BJ (cell line): ENCODE measurements at places on chromosomes 12 and 14. TPM values are rescaled to one million over a fixed set of nuclear protein-coding genes. Genes with fewer than 3 reads are reported as not detected.

Gene DDX23
- 54.5 and 59.4 TPM in 2 replicates for polyA plus RNA-seq

Gene MIP
- 0.10 and 0.12 TPM in 2 replicates for polyA plus RNA-seq

Gene NUAK1
- polyA plus RNA-seq, result 37.0 and 40.0 TPM in 2 replicates

Gene KCNC2
- polyA plus RNA-seq, result not detected in 2 replicates

Gene LHX5
- not detected in 2 replicates for polyA plus RNA-seq

Gene TOMM20L
- polyA plus RNA-seq, result not detected in 2 replicates

Gene SENP1
- 10.3 and 20.0 TPM in 2 replicates for polyA plus RNA-seq

DNA sequence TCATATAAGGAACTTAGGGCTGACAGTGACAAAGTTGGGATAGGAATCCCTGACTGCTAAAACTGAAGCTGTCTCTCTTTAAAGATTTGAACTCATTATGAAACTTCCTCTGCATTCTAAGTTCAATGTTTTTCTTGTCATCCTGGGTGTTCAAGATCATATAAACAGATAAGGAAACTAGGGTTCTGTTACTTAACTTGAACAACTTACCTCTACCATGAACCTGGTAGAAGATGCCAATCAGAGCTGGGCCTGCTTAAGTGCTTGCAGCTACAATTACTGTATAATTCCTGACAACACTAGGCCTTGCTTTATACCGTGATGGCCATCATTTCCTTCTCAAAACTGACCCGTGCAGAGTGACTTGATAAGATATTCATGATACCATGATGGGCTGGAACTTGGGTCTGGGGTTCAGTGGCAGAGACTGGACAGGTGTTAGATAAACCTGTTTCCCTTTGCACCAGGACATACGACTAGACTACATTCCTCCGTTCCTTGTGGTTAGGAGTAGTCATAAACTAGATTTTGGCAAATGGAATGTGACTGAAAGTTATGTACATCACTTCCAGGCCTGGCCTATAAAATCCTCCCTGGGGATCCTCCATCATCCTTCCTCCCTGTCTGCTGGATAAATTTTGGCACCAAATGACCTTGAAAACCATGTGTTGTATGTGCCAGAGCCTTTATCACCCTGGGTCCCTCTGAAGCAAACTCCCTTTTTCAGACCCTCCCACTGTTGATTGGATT lies 172.2 kb upstream of the PRICKLE1 start:
- no peak for DNase-seq

GRCh38 chr12:7162691-7163114 lies 26.8 kb upstream of the PEX5 start:
- no peak for DNase-seq

- DNase-seq, result no peak
Observed at GRCh38 chr12:50103767-50104321, at the start of gene GPD1. TSS of gene GPD1 (plus strand) at chr12:50104008. CDS start at chr12:50104051, 43 bp downstream.

GRCh38 chr12:132117558-132117875 lies 26.6 kb downstream of the DDX51 start:
- DNase-seq, result no peak

DNA sequence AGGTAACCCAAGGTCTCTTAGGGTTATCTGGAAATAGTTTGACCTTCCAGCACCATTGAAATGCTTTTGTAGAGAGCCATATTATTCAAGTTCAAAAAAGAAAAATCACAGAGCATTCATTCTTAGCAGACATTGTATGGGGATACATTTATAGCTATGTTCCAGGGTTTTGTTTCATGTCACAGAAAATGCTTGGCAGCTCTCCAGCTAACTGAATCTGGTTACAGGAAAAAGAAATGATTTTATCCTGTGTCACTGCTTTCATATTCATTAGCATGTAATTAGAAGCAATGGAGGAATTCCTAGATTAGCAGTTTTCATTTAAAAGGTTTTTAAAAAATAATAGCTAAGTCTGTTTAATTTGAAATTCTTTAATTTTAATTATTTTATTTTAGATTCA lies 78.9 kb downstream of the SNAPC1 start:
- no peak for DNase-seq

DNA sequence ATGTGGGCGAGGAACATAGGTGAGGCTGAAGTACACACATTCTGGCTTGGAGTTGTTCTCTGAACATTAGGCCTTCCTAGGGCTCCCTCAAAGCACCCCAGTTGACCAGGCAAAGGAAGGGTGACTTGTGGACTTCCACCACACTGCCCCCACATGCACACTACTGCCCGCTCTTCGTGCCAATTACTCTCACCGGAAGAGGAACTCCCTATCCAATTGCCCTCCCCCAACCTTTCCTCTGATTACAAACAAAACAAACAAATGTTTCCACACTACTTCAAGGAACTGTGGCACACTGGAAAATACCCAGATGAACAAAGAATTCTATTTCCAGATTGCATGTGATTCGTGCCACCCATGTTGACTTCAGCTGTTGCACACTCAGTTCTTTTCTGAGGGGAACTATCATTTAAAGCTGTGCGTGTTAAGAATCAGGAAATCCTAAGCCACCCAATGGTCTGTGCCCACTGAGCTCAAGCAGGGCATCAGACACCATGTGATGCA lies 139.3 kb downstream of the SSPN start:
- no peak for DNase-seq

GRCh38 chr12:51984657-51985056 lies 22.1 kb upstream of the TAMALIN start:
- no peak for DNase-seq

GRCh38 chr12:74337951-74338350 lies 199.7 kb upstream of the ATXN7L3B start:
- DNase-seq, result no peak

- DNase-seq, result no peak
Observed at GRCh38 chr14:74647678-74648461, 35.8 kb upstream of the LTBP2 start.

GRCh38 chr12:99436584-99436983 lies 211.0 kb upstream of the GARIN6 start:
- DNase-seq, result no peak

DNA sequence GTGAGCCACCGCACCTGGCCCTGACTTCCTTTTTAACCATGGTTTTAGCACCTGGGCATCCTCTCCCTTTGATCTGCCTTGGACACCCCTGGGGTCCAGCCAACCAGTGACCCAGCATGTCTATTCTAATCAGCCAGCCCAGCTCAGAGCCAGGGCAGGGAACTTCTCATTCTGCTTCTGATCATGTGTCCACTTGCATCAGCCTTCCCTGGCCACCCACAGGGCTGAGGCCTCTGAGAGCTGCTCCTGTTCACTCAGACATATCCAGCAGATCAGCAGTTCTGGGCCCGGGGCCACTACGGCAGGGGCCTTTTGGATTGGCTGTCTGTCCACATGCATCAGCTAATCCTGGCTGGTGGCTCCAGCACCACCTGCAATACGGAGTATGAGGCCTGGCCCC lies 117.9 kb upstream of the MAP1LC3B2 start:
- DNase-seq, result no peak

DNA sequence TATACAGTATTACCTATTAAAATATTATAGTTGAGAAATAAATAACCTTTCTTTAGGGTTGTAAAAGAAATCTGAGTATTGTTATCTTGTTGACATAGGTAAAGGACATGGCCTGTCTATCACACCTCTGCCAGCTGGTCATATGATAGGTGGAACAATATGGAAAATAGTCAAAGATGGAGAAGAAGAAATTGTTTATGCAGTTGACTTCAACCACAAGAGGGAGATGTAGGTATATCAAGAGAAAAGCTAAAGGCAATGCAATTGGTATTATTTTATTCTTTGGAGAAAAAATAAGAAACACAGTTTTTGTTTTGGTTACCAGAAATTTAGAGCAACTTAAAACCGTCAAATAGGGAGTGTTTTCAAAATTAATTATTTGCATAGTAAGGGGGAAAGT lies 13.5 kb downstream of the CPSF2 start:
- no peak for DNase-seq

DNA sequence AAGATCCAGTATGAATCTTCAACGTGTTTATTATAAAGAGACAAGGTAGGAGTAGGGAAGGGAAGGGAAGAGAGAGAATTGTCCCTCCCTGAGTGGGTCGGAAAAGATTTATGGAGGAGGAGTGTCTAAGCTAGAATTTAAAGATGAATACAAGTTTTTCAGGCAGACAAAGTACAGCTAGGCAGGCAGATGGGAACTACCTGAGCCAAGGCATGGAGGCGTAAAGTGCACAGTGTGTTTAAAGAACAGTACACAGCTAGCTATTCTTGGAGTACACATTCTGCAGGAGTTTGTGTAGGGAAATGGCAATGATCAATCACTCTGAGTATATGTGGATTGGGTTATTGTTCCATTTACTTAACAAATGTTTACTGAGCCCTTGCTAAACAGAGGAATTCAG lies 20.1 kb downstream of the PLEKHG7 start:
- no peak for DNase-seq

- no peak for DNase-seq
Observed at GRCh38 chr12:65465766-65466547, 187.5 kb downstream of the MSRB3 start.

DNA sequence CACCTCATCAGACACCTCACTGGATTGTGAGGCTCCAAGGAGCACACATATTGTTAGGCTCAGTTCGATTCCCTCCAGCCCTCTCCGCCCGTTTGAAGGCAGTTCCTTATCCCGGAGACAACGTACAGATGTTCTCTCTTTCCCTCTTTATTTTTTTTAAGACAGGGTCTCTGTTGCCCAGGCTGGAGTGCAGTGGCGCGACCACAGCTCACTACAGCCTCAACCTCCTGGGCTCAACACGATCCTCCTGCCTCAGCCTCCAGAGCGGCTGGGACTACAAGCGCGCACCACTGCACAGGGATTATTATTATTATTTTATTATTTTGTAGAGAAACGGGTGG lies 718 bp upstream of the TROAP start:
- DNase-seq, result no peak

- DNase-seq, result no peak
Observed at GRCh38 chr14:77151918-77152588, 10.5 kb upstream of the ZDHHC22 start.

DNA sequence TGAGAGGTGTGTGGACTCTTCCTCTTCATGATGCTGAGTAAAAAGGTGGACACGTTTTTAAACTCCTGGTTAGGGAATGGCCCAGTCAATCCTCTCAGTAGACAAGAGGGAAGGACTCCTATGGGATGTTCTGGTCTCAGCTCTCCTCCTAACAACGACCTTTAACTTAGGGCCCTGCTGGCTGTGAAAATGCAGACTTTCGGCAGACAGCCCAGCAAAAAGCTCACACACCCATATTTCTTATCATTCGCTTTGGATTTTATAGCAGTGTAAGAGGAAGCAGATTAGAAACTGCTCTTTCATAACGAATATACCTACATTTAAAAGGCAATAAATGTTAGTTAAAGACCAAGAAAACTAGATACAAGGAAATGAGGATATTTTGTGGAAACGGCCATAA lies 18.0 kb upstream of the YARS2 start:
- DNase-seq, result no peak

- no peak for DNase-seq
Observed at GRCh38 chr12:8689681-8690080, 8.1 kb upstream of the RIMKLB start.

GRCh38 chr12:105567061-105567460 lies 236.6 kb downstream of the C12orf75 start:
- no peak for DNase-seq

DNA sequence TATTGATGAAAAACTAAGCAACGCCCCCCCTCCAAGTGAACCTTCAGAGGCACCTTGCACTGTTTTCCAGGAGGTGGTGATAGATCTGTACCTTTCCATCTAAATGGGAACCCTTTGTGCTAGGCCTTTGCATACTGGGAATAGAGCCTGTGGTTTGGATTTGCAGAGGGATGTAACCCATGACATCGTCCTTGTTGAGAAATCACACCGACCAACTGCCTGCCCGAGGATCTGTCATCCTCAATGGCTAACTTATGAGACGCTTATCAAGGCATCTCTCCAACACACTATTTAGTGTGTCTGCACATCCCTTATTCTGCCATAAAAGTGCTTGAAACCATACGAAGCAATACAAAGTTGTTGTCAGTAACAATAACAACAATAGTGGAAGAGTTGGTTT lies 22.9 kb downstream of the NTN4 start:
- DNase-seq, result no peak

GRCh38 chr12:22787557-22787956 lies 162.6 kb downstream of the ETNK1 start:
- DNase-seq, result no peak

DNA sequence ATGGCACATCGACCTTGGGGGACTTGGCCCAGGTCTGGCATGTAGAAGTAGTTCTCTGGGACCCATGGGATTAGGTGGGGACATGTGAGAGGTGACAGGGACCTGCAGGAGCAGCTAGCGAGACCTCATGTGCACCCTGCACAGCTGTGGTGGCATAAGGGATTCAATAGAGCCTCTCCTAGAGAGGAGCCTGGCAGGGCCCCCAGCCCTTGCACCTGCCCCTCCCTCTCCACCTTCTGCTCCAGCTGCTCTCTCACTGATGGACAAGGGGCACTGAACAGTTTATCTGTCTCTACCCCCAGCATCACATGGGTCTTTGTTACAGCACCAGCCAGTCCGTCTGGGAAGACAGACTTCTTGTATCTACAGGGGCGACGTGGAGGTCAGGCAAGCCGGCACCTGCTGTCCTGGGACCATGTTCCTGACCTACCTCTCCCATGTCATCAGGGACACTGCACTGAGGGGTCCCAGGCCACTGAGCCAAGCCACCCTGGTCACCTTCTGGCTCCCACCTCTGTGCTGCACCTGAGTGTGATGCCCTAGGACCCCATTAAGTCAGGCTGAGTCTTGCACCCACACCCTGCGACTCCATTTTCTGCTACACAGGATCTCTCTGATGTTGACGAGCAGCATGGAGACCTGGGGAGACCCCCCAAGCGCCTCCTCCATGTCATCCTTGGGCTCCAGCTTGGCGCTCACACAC lies 32.6 kb downstream of the DDX11 start:
- no peak for DNase-seq

DNA sequence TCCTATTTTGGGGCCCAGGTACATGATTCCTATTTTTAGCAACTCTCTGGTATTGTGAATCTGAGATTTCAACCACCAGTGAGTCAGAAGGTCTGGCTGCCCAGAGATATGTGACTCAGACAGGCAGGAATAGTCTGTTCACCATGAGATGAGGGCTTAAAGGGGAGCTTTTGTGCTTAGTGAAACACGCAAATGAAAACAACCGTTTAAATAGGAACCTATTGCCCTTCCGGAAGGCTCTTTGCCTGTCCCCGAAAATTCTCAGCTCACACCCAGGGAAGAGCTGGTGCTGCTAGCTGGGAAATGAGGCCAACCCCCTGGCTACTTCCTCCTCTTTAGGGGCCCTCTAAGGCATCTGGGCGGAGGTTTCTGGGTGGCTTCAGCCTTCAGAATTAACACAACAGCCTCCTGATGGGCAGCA lies 283.6 kb downstream of the CACNA1C start:
- DNase-seq, result peak; percentile 91

DNA sequence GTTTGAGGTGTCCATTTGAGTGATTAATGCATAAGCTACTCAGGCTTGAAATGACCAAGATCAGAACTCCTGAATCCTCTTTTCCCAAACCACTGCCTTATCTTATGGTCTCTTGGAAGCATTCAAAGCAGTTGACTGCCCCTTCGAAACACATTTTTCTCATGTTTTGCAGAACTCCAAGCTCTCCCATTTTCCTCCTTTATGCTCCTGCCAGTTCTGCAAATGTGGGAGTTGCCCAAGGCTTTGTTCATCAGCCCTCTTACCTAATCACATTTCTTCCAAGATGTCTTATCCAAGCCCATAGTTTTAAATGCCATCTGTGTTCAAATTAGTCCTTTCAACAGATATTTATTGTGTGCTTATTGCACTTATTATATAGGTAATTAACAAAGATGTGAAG lies 1.8 kb upstream of the DNAAF2 start:
- no peak for DNase-seq

GRCh38 chr14:24846261-24846660 lies 203.7 kb downstream of the STXBP6 start:
- no peak for DNase-seq
